ENCODE measurements at places on chromosomes 11 and 22.
A peak's percentile ranks its signal among the peaks of the same experiment; 100 is the strongest.

DNA sequence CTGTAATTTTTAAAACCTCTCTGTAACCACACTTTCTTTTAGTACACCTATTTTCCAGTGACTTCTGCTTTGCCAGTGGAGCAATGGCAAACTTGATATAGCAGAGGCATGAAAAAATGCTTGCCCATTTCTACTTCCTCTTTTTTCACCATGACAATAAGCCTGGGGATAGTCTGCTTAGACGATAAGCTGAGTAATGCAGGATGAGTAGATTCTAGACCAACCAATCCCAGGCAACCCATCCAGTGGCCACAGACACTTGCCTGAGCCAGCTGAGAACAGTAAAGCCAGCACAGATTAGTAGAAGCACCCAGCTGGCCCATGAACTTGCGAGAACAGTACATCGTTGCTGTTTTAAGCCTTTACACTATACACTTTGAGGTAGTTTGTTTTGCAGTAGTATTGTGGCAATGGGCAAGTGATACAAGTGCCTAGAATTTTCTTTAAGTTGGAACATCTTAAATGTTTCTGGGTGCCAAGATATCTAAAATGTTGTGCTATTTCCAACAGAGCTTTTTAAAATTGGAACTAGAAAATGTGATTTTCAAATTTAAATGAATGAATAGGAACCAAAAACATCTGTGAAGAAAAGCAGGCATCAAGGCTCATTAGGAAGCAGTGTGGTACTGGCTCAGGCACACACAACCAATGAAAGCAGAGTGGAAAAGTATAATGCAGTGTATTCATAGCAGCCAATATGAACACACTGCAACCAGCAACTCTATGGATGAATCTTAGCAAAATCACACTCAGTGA, 37.7 kb downstream of the DDI1 start:
- no peak for DNase-seq

- DNase-seq: no peak
Measured at GRCh38 chr22:38834215-38834953, 9.4 kb downstream of the NPTXR start.

DNA sequence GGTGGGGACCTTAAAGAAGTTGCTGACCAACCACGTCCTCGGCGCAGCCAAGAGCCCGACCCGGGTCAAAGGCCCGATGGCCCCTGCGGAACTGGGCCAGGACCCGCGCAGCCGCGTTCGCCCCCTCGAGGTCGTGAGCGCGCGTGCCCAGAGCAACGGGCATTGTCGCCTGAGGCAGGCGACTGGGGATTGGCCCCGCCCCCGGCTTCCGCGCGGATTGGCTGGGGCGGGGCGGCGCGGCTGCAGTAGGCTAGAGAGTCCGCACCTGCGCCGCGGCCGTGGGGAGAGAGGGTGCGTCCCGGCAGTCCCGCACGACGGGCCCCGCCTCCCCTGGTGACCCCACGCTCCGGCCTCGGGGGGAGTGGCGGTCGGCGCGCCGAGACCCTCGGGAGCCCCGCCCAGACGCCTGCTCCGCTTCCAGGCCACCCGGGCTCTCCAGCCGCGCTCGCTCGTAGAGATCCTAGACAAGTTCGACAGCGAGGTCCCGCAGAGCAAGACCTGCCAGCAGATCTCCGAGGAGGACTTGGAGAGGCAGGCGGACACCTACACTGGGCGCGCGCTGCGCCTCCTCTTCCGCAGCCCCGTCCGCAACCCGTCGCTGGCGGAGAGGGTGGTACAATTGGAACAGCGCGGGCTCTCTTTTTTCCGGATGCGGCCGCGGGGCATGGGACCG, 8.3 kb upstream of the PPIL2 start:
- DNase-seq: peak; percentile 47

DNA sequence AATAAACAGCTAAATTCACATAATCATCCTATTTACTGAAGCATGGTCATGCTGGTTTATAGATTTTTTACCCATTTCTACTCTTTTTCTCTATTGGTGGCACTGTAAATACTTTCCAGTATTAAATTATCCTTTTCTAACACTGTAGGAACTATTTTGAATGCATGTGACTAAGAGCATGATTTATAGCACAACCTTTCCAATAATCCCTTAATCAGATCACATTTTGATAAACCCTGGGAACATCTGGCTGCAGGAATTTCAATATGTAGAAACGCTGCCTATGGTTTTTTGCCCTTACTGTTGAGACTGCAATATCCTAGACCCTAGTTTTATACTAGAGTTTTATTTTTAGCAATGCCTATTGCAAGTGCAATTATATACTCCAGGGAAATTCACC, 10.7 kb downstream of the RAG1 start:
- no peak for DNase-seq

DNA sequence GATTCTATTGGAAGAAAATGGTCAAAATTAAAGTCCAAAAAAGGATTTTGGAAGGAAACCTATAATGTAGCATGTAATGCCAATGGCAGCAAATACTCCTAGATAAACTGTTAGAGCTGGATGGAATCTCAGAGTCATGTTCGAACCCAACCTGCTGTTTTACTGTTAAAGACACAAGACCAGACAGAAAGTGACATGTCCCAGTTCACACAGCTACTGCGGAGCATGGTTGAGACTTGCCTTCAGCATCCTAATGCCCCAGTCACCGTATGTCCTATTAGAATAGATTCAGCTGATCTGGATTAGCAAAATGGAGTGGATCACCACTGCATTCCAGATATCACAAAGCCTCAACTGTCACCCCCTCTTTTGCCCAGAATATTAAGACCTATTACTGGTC, 14.9 kb downstream of the PISD start:
- DNase-seq: no peak

Measured in stimulated activated CD4-positive, alpha-beta T cell treated with anti-CD3 and anti-CD28 coated beads, Interleukin-12 subunit alpha, Interleukin-12 subunit beta, amount 100 ng/mL, for 48 hours (primary cell).